Fibroblast of the aortic adventitia (primary cell): ENCODE measurements at places on chromosomes 3 and 15. TPM values are rescaled to one million over a fixed set of nuclear protein-coding genes. Genes with fewer than 3 reads are reported as not detected.

CSPG4 gene
- total RNA-seq: 12.0 and 27.8 TPM in 2 replicates

CMTM6 gene
- total RNA-seq: 43.1 and 81.4 TPM in 2 replicates

CAMK1 gene
- total RNA-seq: 24.5 and 41.5 TPM in 2 replicates

RTP1 gene
- not detected in 2 replicates for total RNA-seq

GNAI2 gene
- 195 and 203 TPM in 2 replicates for total RNA-seq

SMAD6 gene
- 17.4 and 27.2 TPM in 2 replicates for total RNA-seq

SERINC4 gene
- 0.18 TPM in 1 of 2 replicates, not detected in the other for total RNA-seq

CLDN18 gene
- not detected in 2 replicates for total RNA-seq

GABRR3 gene
- total RNA-seq: not detected in 2 replicates

NPAP1 gene
- total RNA-seq: 0.16 TPM in 1 of 2 replicates, not detected in the other

ARL6IP5 gene
- total RNA-seq: 108 and 177 TPM in 2 replicates

CLSTN2 gene
- total RNA-seq: 0.82 and 3.2 TPM in 2 replicates

DNA sequence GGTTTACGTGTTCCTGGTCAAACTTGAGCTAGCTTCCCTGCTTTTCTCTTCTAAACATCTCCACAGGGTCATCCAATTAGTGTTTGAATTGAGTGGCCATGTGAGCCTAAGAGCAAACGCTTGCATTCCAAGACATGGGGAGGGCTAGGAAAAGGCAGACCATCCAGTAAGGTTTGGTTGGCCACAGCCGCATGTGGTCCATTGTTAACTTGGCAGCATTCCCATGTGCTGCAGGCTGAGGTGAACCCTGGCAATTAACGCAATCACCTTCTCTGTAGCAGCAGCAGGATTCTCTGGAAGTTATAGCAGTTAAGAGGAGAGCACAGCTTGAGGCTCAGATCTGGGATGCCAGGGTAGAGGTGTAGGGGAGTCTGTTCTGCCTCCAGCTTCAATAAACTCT is 502.2 kb upstream of the LMCD1 start:
- no peak for DNase-seq

DNA sequence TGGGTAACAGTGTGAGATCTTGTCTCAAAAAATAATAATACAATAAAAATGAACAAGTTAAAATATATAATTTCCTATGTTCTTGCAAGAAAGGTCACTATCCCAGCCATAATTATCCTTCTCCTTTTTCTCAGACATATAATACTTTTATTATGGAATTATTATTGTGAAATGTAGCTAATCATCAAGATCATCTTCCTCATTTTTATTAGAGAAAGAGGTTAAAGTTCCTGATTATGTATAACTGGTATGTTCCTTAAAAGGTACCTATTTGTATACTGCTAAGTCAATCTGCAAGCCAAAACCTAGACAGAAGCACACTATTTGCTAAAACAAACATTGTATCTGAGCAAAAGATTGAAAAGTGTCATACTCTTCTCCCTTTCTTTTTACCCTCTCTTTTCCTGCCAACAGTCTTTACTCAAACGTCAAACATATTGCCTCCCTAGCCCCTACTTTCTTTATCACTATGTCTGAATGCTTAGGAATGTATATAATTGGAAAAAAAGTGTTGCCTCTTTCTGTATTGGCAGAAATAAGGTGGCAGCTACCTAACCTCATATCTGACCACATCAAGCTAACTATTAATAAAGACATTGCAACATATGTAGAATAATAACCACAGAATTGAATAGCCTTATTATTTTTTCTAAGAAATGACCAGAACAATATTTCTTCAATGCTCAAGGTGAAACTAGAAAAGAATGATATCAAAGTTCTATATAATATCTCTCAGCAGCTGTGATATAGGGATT is 18.5 kb downstream of the SEC11A start:
- no peak for DNase-seq

GRCh38 chr3:62602987-62603386 is 229.6 kb upstream of the FEZF2 start:
- DNase-seq: no peak

- no peak for DNase-seq
Measured at GRCh38 chr3:196599734-196600128, 31.3 kb downstream of the FBXO45 start.

- no peak for DNase-seq
Measured at GRCh38 chr15:54289590-54290136, 311.4 kb downstream of the UNC13C start.

GRCh38 chr3:66633402-66634381 is 132.9 kb upstream of the LRIG1 start:
- peak; percentile 20 for DNase-seq

- DNase-seq: no peak
Measured at GRCh38 chr15:70672081-70672480, 91.3 kb downstream of the UACA start.

- no peak for DNase-seq
Measured at GRCh38 chr15:68789534-68790241, 31.0 kb downstream of the ANP32A start.

GRCh38 chr3:173977747-173978146 is 580.2 kb downstream of the NLGN1 start:
- peak; percentile 18 for DNase-seq

DNA sequence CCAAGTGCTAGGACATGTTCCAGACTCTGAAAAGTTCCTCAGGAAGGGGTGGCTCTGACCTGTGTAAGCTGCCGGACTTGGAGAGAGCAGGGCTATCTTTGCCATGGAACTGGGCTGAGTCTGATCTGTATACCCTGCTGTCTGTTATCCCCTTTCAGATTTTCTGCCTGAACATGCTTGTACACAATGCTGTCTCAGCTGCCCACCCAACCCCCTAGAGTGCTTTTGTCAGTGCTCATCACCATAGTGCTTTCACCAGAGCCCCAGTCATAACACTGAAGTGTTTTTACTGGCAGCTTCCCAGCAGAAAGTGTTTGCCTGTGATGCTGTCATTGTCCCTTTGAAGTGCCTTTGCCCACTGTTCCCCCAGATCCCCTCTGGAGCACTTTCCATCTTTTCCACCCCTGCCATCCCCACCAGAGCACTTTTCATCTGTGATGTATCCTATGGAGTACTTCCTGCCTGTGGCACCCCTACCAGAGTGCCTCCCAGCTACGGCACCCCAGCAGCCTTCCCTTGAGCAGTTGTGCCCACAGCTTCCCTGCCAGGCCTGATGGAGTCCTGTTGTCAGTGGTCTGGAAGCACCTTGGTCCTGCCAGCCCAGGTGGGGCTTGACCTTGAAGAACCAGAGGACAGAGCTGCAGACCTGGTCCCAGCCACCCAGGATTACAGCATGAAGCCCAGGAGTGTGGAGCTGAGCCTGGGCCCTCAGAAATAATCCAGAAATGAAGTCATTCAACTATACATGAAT is 397.7 kb downstream of the DIPK2A start:
- no peak for DNase-seq

- no peak for DNase-seq
Measured at GRCh38 chr3:31410411-31410810, 122.3 kb upstream of the STT3B start.

- no peak for DNase-seq
Measured at GRCh38 chr3:28139288-28139687, 102.1 kb upstream of the CMC1 start.

GRCh38 chr15:61479613-61480012 is 250.5 kb upstream of the RORA start:
- DNase-seq: no peak

- DNase-seq: no peak
Measured at GRCh38 chr3:81765400-81765799, 4.0 kb upstream of the GBE1 start.

- no peak for DNase-seq
Measured at GRCh38 chr3:43399034-43399433, 112.7 kb downstream of the SNRK start.

- peak; percentile 97 for DNase-seq
Measured at GRCh38 chr3:124878561-124879336, 8.4 kb downstream of the ITGB5 start.

GRCh38 chr3:15260531-15260930 is 54.5 kb downstream of the CAPN7 start:
- no peak for DNase-seq

GRCh38 chr3:15148614-15149013 is 49.7 kb upstream of the RBSN start:
- DNase-seq: peak; percentile 2

DNA sequence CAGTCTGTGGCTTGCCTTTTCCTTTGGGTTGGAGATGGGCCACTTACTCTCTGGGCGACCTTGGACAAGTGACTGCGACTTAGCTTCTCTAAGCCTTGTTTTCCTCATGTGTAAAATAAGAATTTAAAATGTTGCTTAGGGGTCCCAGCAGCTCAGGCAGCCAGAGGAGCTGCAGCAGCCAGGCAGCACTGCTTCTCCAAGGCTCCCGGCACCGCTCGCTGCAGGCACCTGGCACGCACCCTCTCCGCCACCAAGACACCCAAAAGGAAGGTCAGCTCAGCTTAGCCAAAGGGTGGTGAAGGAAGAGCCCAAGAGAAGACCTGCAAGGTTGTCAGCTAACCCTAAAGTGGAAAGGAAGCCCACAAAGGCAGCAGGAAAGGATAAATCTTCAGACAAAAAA is 10.7 kb upstream of the AMOTL2 start:
- DNase-seq: no peak

DNA sequence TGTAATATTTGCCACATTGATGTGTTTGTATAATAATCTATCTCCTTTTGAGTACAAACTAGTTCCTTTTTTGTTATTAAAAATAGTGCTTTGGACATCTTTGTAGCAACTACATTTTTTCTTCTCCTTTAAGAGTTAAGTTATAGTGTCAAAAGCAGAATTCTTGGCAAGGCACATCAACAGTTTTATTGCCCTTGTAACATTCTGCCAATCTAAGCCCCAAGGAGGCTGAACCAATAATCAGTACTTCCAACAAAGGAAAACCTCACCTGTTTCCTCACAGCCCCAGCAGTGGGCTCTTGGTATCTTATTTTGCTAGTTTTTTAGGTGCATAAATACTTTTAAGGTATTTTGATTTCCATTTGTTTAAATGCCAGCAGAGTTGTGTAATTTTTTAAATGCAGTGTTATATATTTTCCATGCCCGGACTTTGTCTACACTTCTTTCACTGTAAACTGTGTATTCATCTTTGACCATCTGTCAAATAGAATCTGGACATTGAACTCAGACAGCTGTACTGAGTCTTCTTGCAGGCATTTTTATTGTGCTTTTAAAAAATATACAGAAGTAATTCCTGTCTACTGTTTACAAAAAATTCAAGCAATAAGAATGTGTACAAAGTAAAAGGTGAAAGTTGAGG is 101.0 kb downstream of the MYLK start:
- no peak for DNase-seq

DNA sequence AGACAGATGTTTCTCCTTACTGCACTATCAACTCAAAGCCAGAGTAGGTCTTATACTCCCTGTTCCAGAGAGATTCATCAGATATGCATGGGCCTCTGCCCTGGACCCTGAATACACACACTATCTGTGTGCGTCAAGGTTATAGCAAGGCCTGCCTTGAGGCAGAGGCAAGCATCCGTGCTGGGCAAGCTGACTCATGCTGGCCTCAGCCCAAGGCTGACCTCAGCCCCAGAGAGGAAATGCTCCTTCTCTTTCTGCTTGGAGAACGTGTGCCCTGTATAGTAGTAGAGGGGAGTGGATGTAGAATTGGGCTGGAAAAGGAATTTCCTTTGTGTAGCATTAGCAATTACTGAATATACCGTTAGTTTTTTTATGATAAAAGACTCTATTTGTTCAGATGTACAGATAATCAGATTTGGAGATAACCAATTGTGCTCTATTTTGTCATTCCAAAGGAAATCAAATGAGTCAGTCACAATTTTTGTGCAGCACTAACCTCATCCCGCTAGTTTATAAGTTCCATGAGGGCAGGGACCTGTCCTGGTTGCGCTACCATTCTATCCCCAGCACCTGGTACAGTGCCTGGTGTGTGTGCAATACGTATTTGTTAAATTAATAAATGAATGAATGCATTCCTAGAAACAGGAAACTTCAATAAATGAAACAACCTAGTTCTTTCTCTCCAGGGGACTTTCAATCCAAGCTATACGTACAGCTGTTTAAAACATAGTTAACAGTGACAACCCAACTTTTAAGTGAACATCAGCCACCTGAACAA is 13.3 kb upstream of the PAQR9 start:
- DNase-seq: peak; percentile 96

DNA sequence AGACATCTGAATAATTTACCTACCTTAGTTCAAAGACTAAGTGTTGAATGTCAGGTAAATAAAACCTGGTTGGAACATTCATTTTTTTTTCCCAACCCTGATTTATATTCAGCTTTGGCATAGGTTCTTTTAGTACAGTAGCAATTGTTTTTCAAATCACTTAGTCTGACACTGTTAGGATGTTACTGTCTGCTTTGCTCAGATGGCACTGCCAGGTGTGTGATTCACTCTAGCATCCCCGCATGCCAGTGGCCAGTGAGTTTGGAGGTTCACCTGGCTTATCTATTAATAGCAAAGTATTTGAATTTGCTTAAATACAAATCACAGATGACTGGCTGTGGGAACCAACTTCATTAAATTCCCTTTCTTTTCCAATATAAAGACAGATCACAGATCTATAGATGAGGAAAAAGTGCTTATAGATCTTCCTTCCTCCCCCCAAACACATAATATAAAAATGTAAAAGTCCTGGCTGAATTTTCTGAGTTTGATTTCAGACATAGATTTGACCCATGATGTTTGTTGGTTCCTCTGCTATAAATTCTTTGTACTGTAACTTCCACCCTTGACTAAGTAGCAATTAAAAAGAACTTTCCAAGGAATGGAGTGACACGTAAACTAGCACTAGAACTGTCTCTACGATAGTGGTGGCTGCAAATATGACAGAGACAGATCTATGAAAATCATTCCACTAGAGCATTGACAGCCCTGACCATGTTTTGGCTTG is 3.9 kb downstream of the THBS1 start:
- DNase-seq: peak; percentile 34

DNA sequence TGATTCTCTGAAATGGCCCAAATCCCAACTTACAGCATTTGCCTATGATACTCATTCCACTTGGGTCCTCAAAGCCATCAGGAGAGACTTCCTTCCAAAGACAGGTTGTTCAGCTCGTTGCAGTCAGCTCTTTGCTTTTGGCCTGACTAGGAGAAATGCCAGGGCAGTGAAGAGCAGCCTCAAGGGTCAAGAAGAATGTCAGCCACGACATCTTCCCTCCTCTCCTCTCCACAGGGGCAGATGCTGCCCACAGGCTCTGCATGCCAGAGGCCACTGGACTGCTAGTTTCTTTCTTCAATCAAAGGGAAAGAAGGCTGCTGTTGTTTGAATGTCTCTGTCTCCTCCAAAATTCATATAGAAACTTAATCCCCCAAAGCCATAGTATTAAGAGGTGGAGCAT is 201.7 kb upstream of the PFN2 start:
- no peak for DNase-seq

- no peak for DNase-seq
Measured at GRCh38 chr3:128667641-128668040, 17.0 kb upstream of the RPN1 start.

- DNase-seq: peak; percentile 66
Measured at GRCh38 chr3:4290272-4290893, 12.8 kb upstream of the SETMAR start.
